ENCODE measurements at places on chromosomes 11 and 22.

- H3K4me1 ChIP-seq, result no peaks in the 10 kb centered on the region
- H3K27me3 ChIP-seq, result no peaks in the 10 kb centered on the region
- no peak for DNase-seq
Measured at GRCh38 chr11:72969894-72970335, 155.7 kb downstream of the ATG16L2 start.

DNA sequence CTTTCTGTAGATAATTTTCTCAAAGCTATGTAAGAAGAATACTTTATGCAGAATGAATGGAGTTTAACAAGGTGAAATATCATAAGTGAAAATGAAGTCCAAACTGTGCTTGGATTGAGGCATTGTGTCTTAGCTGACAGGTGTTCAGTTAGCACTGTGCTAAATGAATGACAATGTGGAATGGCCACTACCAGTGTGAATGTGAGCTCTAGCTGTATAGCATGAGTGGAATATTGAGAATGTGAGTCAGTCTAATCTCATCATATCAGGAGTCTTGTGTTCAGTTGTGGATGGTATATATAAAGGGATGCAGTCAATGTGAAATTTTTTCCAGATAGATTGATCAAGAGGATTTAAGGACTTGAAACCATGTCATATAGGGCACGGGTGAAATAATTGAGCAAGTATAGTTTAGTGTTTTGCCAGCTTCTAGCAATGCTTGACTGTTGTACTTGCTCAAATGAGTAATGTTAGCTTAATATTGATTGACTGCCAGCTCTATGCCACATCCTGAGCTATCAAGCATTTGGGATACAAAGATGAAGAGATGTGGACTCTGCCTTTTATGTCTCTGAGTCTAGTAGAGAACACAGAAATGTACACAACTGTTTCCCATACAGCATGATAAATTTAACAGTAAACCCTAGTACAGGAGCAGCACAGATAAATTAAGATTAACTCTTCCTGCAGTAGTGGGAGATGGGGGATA is 10.6 kb upstream of the RAG2 start:
- no peak for DNase-seq
- H3K4me1 ChIP-seq, result no peaks in the 10 kb centered on the region
- H3K27ac ChIP-seq, result no peak overlapping the region
- H3K27me3 ChIP-seq, result no peaks in the 10 kb centered on the region
- H3K36me3 ChIP-seq, result no peaks in the 10 kb centered on the region

DNA sequence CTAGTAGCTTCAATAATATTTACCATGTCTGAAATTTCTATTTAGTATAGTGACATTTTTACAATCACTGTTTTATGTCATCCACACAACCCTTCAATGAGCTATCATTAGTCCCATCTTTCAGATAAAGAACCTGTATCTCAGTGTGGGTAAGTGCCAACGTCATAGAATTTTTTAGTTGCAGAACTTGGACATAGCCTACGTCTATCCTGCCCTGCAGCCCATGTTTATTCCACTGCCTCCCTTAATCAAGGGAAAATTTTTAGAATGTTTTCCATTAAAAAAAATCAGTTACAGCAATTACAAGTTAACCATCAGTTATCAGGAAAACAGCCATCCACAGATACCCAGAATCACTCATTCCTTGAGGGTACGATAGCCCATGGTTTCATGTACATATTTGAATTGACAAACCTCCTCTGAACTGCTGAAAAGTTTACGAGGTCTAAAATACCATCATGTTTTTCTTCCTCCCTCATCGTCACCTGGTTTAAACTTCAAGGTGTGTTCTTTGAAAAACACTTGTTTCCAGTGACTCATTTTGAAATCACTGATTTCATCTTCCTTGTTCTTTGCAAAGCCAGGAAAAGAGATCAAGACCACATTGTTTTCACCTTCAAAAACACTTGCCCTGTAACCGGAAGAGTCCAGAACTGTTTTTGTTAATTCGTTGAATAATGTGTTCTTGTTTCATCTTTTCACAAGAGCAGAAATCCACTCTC is 100.9 kb downstream of the FAM76B start:
- H3K27ac ChIP-seq, result no peak overlapping the region
- no peaks in the 10 kb centered on the region for H3K36me3 ChIP-seq
- H3K27me3 ChIP-seq, result no peaks in the 10 kb centered on the region
- no peaks in the 10 kb centered on the region for H3K4me1 ChIP-seq

DNA sequence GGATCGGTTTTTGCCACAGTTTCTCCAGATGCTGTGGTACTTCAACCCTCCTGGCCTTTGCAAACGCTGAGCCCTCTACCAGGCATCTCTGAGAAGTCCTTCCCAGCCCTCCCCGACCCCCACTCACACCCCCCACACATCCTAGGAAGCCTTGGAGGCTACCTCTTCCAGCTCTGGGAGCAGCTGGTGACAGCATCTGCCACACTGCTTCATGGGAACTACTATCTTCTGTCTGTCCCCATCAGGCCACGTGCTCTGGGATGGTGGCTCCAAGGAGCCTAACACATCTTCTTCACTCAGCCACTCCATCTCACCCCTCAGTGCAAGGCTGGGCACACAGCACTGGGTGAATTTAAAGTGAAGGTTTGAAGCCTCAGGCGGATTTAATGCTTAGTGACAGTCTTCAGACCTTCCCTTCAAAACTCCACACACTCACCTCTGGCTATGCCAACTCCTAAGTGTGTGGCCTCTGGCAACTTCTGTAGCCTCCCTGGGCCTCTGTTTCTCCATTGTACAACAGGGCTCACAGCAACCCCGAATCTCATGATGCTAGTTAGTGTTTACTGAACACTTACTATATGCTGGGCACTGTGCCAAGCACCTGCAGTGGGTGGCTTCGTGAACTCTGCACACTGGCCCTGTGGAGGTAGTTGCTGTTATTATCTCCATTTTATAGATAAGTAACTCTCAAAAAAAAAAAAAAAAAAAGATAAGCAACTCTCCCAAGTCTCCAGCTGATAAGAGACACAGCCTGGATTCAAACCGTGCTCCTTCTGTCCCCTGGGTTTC is 7.3 kb upstream of the TP53I11 start:
- DNase-seq, result no peak
- H3K4me3 ChIP-seq, result no peak overlapping the region
- no peaks in the 10 kb centered on the region for H3K4me1 ChIP-seq
- no peaks in the 10 kb centered on the region for H3K27me3 ChIP-seq
- no peak overlapping the region for H3K27ac ChIP-seq

- H3K4me3 ChIP-seq, result no peak overlapping the region
- no peaks in the 10 kb centered on the region for H3K27me3 ChIP-seq
- H3K4me1 ChIP-seq, result no peaks in the 10 kb centered on the region
- H3K36me3 ChIP-seq, result no peaks in the 10 kb centered on the region
- no peak for DNase-seq
Measured at GRCh38 chr11:80520507-80520887, 1079.7 kb upstream of the TENM4 start.

DNA sequence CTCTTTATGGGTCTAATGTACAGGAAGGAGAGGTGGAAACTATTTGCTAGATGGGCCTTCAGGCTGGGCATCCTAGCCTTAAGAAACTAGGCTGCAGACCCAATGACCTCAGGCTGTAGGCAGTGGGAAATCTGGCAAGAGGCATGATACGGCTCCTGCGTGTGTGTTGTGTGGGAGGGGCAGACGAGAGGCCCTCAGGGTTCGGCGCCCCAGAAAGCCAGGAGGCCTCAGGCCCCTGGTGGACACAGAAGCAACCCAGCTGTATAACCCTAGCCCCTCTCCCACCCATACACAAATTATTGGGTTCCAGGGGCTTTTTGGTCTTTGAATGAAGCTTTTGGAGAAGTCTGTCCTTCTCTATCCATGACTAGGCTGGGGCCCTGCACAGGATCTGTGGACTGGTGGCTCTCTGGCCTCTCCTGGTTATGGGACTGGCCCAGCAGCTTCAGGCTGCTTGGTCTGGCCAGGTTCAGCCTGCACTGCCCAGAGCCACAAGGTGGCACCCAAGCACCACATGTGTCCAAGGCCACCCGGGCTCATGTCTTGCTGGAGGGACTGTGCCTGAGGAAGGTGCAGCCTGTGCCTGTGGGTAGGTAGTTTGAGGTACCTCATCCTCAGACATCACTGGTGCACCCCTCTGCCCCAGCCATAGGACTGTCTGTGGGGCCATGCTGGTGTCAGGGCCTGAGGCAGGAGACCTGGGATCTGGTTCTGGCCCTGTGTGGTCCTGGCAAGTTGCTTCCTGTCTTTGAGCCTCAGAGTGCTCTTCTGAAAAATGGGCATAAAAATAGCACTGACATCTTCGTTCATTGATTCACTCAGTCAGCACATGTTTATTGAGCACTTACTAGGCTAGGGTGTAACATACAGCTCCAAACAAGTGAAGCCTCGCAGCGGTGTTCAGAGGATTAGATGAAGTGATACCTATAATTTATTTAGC is 87.5 kb downstream of the RRM1 start:
- no peaks in the 10 kb centered on the region for H3K27me3 ChIP-seq
- no peaks in the 10 kb centered on the region for H3K4me1 ChIP-seq
- H3K36me3 ChIP-seq, result no peaks in the 10 kb centered on the region
- H3K27ac ChIP-seq, result no peak overlapping the region
- H3K4me3 ChIP-seq, result no peak overlapping the region

All from ascending aorta (tissue), 2 donors.